Stimulated activated CD8-positive, alpha-beta memory T cell treated with anti-CD3 and anti-CD28 coated beads, Interleukin-4, amount 100 ng/mL, for 1 hour (primary cell): ENCODE measurements at places on chromosomes 3 and 15.

- DNase-seq, result no peak
These were observed 68.8 kb upstream of the ZNF148 start for GRCh38 chr3:125443923-125444322.

DNA sequence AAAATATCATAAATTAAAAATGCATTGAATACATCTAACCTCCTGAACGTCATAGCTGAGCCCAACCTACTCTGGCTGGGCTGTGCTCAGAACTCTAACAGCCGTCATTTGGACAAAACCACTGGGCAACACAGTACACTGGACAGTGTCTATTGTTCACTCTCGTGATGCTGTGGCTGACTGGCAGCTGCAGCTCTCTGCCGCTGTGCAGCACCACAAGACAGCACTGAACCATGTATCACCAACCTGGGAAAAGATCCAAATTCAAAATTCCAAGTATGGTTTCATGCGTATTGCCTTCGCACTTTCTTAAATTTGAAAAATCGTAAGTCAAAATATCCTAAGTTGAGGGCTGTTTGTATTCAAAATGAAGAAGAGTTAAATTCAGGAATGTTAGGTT lies 145.1 kb upstream of the CNTN4 start:
- DNase-seq, result no peak

DNA sequence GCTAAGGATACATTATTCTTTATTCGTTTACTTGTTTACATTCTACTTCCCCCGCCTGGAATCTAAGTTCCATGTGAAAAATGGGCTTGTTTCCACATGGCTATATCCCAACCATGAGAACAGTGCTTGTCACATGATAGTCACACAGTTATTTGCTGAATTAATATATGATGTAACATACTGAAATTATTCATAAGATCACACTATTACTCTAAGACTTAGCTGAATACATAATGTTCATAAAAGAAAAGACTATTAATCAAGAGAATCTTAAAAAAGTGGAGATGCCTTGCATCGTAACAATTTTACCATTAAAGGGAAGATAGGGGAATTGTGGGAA lies 6.5 kb downstream of the PBRM1 start:
- no peak for DNase-seq

DNA sequence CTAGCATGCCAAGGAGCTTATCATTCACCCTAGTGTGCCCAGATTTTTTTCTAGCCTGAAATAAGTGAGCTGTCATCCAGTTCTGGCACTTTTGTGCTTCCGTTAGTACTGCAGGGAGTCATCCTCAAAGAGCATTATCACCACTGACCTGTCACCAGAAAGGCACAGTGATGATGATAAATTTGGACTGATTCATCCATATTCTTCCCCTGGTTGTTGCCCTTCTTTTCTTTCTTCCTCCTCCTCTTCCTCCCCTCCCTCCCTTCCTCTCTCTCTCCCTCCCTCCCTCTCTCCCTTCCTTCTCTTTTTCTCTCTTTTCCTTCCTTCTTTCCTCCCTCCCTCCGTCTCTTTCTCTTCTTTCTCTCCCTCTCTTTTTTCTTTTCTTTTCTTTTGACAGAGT lies 21.3 kb downstream of the SLC35G2 start:
- no peak for DNase-seq

- no peak for DNase-seq
These were observed 1.7 kb downstream of the MEIS2 start for GRCh38 chr15:37098468-37099318.

GRCh38 chr3:30248423-30248822 lies 358.0 kb upstream of the TGFBR2 start:
- no peak for DNase-seq

GRCh38 chr3:52420388-52420787 lies 24.5 kb downstream of the SEMA3G start:
- no peak for DNase-seq

GRCh38 chr3:104553121-104553520 lies 813.6 kb upstream of the ALCAM start:
- DNase-seq, result no peak

- DNase-seq, result no peak
These were observed 475 bp upstream of the SPINT1 start for GRCh38 chr15:40843261-40843884.

GRCh38 chr15:79230766-79231165 lies 51.8 kb upstream of the ANKRD34C start:
- DNase-seq, result no peak

DNA sequence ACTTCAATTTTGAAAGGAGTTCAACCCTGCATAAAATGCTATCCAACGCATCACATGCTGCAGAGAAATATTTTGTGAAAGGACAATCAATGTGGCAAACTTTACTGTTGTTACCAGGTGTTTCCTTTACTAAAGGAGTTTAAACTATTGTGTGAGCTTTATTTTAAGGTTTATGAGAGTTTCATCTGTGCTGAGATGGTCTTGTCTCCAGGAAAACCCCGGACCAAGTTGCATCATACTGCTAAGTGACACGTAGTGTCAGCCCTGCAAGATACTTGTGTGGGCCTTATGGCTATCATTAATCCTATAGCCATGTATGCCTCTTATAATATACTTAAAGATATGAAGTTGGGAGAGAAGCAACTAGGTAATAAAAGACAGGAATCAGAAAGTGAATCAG lies 94.5 kb upstream of the EPHA6 start:
- DNase-seq, result no peak

GRCh38 chr3:64623125-64623524 lies 64.7 kb downstream of the ADAMTS9 start:
- DNase-seq, result no peak

GRCh38 chr15:72998226-72998625 lies 54.0 kb upstream of the NEO1 start:
- no peak for DNase-seq
